Glutamatergic neuron (in vitro differentiated cells): ENCODE measurements at places on chromosomes 6 and 20.

DNA sequence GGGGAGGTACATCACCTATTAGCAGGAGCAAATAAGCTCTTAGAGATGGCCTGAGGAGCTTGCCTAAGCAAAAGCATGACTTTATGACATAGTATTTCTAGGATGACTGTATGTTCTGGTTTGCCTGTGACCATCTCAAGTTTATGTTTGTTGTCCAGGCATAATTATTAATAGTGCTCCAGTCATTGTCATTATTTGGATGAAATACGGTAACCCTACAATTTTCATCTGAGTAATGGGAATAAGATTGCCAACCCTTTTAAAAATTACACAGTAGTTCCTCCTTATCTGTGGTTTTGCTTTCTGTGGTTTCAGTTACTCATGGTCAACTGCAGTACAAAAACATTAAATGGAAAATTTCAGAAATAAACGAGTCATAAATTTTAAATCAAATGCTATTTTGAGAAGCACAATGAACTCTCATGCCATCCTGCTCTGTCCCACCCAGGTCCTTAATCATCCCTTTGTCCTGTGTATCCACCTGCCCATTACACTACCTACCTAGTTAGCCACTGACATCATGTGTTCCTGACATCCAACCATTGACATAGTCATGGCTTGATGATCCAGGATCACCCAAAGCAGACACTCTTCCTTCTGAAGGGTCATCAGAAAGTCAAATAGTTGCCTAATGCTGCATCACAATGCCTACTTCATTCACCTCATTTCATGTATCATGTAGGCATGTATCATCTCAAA is 27.0 kb upstream of the TFB1M start:
- DNase-seq: no peak

GRCh38 chr6:105867821-105868220 is 218.3 kb upstream of the PRDM1 start:
- DNase-seq: no peak

- no peak for DNase-seq
Measured at GRCh38 chr6:131644921-131645320, 7.8 kb downstream of the ENPP3 start.

- DNase-seq: no peak
Measured at GRCh38 chr6:73579389-73579788, 58.6 kb upstream of the EEF1A1 start.

- DNase-seq: no peak
Measured at GRCh38 chr20:11958855-11959254, 41.2 kb downstream of the BTBD3 start.

DNA sequence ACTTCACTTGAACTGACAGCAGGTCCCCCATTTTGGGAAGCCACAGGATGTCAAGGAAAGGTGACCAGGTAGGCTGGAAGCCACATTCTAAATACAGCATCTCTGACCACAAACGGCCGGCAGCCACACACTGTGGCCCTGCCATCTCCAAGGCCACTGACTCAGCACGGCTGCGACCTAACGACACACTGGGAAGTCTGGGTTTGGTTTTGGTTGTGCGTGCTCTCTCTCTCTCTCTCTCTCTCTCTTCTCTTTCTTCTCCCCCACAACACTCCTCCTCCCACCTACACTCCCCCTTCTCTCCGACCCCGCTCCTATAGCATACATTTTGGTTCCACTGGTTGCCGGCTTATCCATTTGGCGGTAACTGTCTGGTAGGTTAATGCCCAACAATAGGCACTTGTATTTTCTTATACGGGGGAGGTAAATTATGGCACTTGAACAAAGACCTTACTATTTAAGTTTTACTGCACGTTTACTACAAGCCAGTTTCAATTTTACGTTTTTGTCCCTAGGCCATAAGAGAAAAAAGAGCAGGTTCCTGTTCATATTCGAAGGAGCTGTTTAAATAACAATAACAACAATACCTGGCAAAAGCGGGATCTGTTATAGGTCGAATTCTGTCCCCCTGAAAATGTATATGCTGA is 103.6 kb downstream of the GMDS start:
- no peak for DNase-seq

GRCh38 chr6:56003616-56004015 is 128.2 kb upstream of the BMP5 start:
- no peak for DNase-seq
